ENCODE measurements at places on chromosomes 12 and 14.

DNA sequence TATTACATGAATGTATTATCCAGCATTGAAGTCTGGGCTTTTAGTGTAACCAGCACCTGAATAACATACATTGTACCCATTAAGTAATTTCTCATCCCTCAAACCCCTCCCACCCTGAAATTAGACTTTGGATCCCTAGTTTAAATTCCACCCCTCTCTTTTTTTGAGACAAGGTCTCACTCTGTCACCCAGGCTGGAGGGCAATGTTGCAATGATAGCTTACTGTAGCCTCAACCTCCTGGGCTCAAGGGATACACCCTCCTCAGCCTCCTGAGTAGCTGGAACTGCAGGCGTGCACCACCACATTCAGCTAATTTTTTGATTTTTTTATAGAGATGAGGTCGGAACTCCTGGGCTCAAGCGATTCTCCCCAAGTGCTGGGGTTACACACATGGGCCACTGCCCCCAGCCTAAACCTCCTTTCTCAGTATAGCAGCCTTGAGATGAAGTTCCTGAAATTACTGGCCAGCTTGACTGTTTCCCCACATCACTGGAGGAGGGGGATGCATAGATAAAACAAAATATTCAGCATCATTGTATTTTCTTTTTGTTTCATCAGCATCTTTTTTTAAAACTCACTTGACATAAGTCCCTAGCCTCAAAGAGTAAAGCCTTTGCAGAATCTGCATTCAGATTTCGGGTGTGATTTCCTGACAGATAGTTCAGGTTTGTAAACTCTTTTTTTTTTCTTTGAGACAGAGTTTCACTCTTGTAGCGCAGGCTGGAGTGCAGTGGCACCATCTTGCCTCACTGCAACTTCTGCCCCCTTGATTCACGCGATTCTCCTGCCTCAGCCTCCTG lies 7.0 kb downstream of the PTPN11 start:
- DNase-seq = no peak

- DNase-seq = no peak
These were observed 306.7 kb downstream of the EMP1 start for GRCh38 chr12:13503094-13503835.

DNA sequence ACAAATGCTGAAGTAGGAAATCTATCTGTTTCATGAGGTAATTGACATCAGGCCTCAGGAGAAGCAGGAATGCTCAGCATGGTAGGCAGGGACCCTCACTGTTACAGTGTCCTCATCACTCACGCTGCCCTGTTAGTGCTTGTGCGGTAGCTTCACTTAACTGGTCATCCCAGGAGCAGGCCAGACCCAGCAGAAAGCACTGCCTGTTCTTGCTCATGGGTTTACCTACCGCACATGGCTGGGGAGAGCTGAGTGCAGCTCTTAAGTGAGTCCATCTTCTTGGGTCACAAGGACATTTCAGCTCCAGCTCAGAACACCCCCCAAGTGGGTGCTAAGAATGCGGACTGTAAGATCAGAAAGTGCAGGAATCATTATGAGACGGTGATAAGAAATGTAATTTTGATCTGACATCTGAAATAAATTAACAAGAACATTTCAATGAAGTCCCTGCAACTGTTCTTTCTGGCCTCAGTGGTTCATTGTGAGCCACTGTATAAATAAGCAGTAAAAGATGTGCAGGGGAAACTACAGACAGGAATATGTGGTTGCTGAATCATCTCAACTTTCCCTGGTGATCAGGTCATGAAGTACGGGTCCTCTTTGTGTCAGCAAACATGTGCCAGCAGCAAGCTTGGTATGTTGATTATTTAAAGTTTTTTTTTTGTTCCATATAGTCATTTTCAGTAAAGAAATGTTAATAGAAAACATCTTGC lies 757.7 kb upstream of the TMEM132C start:
- DNase-seq = no peak

DNA sequence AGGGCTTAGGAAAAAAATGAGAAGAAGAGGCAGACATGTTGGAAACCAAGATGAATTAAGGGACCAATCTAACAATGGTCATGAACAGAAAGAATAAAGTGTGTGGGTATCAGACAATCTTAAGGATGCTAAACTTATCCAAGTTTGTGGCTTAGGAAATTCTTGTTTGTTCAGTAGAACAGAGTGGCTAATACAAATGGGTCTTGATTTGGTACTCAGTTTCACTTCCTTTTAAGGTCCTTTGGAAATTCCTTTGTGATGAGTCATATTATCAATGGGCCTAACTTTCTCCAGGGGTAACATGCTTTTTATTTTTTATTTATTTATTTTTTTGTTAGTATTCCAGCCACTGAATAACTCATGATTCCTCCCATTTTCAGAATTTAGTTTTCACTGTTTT lies 1154.7 kb upstream of the FLRT2 start:
- DNase-seq = no peak

DNA sequence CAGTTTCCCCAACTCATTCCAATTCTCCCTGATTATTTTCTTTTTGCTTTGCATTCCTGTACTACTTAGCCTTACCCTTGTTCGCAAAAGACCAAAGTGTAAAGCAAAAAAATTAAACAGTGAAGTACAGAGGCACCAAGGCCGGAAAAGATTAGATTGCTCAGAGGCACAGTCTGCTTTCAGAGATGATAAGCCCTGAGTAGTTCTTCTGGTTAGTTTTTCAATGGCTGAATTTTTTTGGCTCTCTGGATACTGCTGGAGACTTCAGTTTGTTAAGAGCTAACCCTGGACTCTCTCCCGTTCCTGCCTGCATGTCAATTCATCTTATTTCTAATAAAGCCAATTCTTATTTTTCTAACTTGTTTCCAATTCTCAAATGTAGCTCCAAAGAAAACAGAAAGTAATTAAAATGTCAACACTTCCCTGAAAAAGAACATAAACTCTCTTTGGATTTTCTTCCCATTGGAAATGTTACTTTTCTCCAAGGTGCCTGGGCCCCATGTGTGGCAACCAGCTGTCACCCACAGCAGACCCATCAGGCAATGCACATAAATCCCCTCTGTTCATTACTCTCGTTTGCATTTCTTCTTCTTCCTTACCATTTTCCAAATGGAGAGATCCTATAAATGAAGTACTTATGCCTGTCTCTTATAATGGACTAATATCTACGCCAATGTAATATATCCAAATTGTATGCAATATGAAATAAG lies 142.8 kb downstream of the BTG1 start:
- no peak for DNase-seq

GRCh38 chr12:62613081-62613480 lies 146.5 kb downstream of the MON2 start:
- DNase-seq = no peak

GRCh38 chr12:753611-754472 lies 1.5 kb downstream of the WNK1 start:
- DNase-seq = peak; percentile 85

Measured in right cardiac atrium (tissue), 5 donors.